Mesangial cell (primary cell): ENCODE measurements at places on chromosomes 1 and 21. TPM values are rescaled to one million over a fixed set of nuclear protein-coding genes. Genes with fewer than 3 reads are reported as not detected.

AJAP1 gene
- total RNA-seq = 0.13 and 0.49 TPM in 2 replicates

ADIPOR1 gene
- 53.0 and 73.3 TPM in 2 replicates for total RNA-seq

TTC24 gene
- total RNA-seq = not detected in 2 replicates

BRDT gene
- total RNA-seq = not detected in 2 replicates

EPHX1 gene
- 16.0 and 63.3 TPM in 2 replicates for total RNA-seq

C4BPA gene
- under 0.01 TPM in 1 of 2 replicates, not detected in the other for total RNA-seq

IL24 gene
- total RNA-seq = not detected in 2 replicates

NCF2 gene
- 7.1 and 51.5 TPM in 2 replicates for total RNA-seq

GPX7 gene
- 55.1 and 59.7 TPM in 2 replicates for total RNA-seq

OR2AK2 gene
- total RNA-seq = not detected in 2 replicates

CC2D1B gene
- total RNA-seq = 29.3 and 34.0 TPM in 2 replicates

KCNJ9 gene
- not detected in 2 replicates for total RNA-seq

PM20D1 gene
- total RNA-seq = 0.63 and 1.5 TPM in 2 replicates

DTL gene
- 3.0 and 19.4 TPM in 2 replicates for total RNA-seq

AADACL4 gene
- 0.13 TPM in 1 of 2 replicates, not detected in the other for total RNA-seq

MFSD2A gene
- 9.0 and 17.8 TPM in 2 replicates for total RNA-seq

PGM1 gene
- total RNA-seq = 40.1 and 61.2 TPM in 2 replicates

NUF2 gene
- total RNA-seq = 1.6 and 37.0 TPM in 2 replicates

CELA3A gene
- total RNA-seq = not detected in 2 replicates

SLX9 gene
- total RNA-seq = 15.2 and 21.3 TPM in 2 replicates

PRDM16 gene
- total RNA-seq = under 0.01 TPM in 1 of 2 replicates, not detected in the other

AGBL4 gene
- total RNA-seq = not detected in 2 replicates

KAZN gene
- 3.6 and 11.0 TPM in 2 replicates for total RNA-seq

GADD45A gene
- total RNA-seq = 69.6 and 112 TPM in 2 replicates

KDF1 gene
- 1.6 and 3.4 TPM in 2 replicates for total RNA-seq

INPP5B gene
- 15.0 and 17.3 TPM in 2 replicates for total RNA-seq

CCDC17 gene
- under 0.01 and 0.89 TPM in 2 replicates for total RNA-seq

EDN2 gene
- 5.2 and 15.2 TPM in 2 replicates for total RNA-seq

FCRL2 gene
- total RNA-seq = not detected in 2 replicates

SNAP47 gene
- 34.4 and 39.7 TPM in 2 replicates for total RNA-seq

UBASH3A gene
- total RNA-seq = not detected in 2 replicates
